ENCODE measurements at places on chromosomes 4 and X.

- no peak for DNase-seq
Measured at GRCh38 chr4:101306225-101306624, 41.1 kb downstream of the PPP3CA start.

GRCh38 chrX:129690435-129690834, 35.7 kb upstream of the APLN start:
- no peak for DNase-seq

- DNase-seq = no peak
Measured at GRCh38 chr4:3469386-3470243, 6.5 kb downstream of the DOK7 start.

- no peak for DNase-seq
Measured at GRCh38 chrX:64805683-64806082, 170.6 kb downstream of the ZC4H2 start.

- no peak for DNase-seq
Measured at GRCh38 chr4:17094159-17094875, 195.9 kb upstream of the LDB2 start.

DNA sequence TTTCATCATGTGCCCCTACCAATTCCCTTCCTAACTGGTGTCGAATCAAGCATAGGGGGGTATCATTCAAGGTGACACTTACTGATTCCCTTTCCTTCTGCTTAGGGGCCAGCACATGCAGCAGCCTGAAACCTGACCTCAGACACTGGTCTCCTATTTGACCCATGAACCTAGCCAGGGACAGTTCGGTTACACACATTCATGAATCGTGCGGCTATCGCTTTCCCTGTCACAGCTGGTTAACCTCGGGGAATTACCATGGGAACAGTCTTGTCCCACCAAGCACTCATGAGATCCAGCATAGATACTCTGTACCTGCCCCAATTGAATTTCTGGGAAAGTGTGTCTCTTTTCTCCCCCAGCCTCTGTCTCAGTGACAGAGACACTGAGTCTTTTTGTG, 140.4 kb downstream of the ZNF674 start:
- no peak for DNase-seq

GRCh38 chr4:46524751-46525150, 134.8 kb upstream of the GABRA2 start:
- no peak for DNase-seq

GRCh38 chr4:107799669-107800450, 24.9 kb upstream of the SGMS2 start:
- peak; percentile 6 for DNase-seq

DNA sequence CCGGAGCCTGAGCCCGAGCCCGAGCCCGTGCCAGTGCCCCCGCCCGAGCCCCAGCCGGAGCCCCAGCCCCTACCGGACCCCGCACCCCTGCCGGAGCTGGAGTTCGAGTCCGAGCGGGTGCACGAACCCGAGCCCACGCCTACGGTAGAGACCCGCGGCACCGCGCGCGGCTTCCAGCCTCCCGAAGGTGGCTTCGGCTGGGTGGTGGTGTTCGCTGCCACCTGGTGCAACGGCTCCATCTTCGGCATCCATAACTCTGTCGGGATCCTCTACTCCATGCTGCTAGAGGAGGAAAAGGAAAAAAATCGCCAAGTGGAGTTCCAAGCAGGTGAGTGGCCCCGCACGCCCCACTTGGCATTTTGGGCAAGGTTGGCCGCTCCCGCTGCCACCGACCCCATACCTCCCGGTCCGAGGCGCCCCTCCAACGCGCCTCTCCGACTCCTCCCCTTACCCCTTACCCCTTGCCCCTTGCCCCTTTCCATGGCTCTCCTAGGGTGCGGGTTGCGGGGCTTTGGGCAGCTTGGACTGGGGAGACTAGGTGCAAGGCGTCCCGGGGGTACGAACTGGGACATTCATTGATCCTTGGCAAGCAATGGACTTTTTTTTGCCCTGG, 553 bp downstream of the SLC16A2 start:
- DNase-seq = no peak

DNA sequence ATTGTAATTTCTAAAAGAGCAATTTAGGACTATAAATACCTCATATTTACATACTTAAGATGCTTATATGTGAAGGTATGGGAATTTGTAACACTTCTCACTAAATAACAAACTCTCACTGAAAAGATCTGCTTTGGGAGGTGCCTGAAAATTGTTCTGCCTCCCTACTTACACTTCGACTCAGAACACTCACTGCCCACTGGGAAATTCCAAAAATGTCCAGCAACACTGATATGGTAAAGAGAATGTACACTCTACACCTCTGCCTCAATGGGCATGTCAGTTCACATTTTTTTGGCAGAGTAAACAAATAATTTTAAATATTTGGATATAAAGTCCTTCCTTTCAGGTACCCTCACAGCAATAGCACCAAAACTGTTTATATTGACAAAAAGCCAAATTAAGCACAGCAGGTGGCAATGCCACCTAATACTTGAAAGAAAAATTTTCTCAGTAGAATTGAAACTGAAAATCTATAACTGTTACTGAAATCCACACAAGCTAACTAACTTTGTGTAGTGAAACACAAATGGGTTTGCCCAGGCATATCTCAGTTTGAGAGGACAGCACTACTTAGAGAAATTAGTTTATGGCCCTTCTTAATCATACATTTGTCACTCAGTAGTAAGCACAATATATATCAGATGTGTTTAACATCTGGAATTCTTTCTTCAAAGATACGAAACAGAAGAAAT, 67.1 kb downstream of the PRDM5 start:
- no peak for DNase-seq

- no peak for DNase-seq
Measured at GRCh38 chrX:646228-646495, 15.6 kb downstream of the SHOX start.

DNA sequence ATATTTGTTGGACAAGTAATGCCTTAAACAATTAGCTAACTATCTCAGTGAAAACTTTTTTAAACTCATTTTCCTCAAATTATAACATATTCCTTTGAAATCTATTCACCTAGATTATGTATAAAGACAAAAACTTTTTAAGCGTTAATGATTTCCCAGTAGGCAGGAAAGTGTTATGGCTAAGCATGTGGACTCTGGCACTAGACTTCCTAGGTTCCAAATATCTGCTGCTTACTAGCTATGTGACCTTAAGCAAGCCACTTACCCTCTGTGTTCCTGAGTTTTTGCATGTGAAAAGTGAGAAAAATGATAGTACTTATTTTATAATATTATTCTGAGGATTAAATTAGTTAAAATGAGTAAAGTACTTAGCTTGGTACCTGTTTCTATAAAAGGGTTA, 301.8 kb downstream of the STPG2 start:
- DNase-seq = no peak

GRCh38 chr4:143587703-143588102, 74.2 kb downstream of the SMARCA5 start:
- peak; percentile 49 for DNase-seq

GRCh38 chrX:56462389-56462788, 101.0 kb upstream of the UBQLN2 start:
- DNase-seq = no peak

GRCh38 chrX:29851857-29852605, 363.3 kb upstream of the MAGEB2 start:
- DNase-seq = no peak

DNA sequence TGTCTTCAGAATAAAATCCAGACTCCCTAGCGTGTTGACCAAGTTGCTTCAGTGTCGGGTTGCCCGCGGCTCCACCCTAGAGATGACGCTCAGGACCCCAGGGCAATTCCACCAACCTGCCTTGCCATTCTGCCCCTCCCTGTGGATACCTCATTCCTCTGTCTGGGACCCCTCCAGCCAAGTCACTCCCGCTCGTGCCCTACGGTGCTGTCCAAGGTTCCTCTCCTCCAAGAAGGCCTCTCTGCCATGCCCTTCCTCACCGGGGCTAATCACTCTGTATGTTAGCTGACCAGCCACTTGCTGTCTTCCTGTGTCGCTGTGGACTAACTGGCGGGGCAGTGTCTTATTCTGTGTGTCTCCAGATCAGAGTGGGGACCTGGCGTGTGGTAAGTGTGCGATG, 46.6 kb downstream of the TENM3 start:
- no peak for DNase-seq

GRCh38 chrX:152733261-152733975, at the start of the genes CSAG1 and MAGEA12:
Gene CSAG1, minus strand, starts transcription at chrX:152733721. Its CDS starts 1,261 bp downstream, at chrX:152732460.
Gene MAGEA12, plus strand, starts transcription at chrX:152733757. Its CDS starts 2,405 bp downstream, at chrX:152736162.
- peak; percentile 85 for DNase-seq

- no peak for DNase-seq
Measured at GRCh38 chr4:101693842-101694398, 96.6 kb upstream of the BANK1 start.

DNA sequence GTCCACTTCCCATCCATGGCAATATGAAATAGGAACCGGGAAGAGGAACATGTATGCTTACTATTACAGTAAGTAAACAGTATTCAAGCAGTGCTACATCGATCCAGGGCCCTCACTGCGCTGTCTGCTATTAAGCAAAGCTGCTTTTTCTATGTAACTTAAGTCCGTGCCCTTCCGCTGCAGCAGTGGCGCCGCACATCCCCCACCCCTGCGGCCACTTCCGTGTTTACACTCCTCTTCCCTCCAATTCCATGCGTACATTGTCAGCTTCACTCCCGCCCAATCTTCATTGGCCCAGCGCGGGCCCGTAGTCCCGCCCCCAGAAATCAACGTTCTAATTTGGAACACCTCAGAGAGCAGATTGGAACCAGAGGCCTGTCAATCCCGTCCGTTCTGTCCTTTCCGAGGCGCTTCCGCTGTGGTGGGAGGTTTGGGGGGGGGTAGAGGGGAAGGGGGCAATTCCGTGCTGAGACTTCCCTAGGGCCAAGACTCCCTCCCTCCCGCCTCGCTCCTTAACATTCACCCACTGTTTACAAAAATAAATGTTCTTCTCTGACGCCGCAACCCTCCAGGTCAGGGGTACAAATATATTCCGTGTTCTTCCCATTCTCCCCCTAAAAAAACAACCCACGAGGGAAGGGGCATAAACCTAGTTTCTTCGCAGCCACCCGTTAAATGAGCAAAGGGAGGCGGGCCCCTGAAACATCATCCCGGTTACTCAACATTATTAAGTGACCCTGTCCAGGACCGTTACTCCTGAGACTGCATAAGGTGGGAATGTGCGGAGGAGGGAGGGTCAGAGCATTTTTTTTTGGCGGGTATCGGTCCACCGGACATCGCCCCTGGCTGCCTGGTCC, 67.4 kb downstream of the NOCT start:
- DNase-seq = peak; percentile 97

- no peak for DNase-seq
Measured at GRCh38 chr4:130124066-130124465, 1028.1 kb downstream of the C4orf33 start.

DNA sequence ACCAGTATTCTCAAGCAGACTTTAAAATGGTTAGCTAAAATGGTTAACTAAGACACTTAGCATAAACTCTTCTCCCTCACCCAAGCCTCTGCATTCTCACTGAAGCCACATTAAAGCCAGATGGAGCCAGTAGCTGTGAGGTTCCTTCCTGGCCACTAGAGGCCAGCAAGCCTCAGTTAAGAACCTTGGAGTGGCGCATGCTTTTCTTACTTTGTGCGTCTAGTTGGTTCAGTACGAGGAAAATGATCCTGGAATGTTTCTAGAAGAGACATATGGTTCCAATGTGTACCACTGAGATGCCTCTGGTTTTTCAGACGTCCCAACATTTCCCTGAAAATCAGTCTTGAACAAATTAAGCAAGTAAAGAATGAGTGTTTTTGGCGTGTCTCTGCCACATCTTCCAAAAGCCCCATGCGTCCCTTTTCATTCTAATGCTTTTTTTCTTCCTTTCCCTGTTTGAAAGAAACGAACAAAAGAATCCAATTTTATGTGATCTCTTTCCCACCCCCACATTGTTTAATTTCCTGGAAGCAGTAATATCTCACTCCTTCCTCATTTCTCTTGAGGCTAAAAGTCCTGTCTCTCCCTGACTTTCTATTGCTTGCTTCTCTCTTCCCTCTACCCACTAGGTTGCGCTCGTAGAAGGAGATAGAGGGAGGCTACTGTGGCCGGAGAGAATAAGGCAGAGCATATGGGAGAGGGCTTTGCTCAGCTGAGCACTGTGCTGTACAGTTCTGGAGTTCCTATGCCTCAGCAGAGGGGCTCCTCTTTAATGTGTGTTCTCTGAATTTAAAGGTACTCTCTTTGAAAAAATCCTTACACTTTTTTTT, 82.9 kb upstream of the TAB3 start:
- peak; percentile 75 for DNase-seq

GRCh38 chr4:184448821-184449220, 25.5 kb downstream of the IRF2 start:
- peak; percentile 58 for DNase-seq
